Fibroblast of the aortic adventitia (primary cell): ENCODE measurements at places on chromosomes 13 and 19.

DNA sequence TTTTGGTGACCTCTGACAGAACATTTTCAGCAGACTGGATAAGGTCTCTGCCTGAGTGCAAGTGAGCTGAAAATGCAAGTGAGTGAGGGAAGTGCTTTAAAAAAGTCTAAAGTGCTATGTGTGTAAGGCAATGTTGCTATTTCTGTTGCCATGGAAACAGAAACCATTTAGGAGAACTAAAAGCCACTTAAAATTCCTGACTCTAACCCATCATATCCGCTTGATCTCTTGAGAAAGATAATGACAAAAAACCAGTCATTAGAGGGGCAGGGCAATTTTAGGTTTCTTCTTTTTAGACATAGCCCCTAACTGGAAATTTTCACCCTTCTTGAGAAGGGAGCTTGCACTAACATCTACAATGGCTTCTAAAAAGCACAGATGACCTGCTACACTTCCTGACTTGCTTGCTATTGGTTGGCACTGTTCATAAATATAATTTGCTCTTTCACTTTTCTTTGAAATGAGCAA is at the start of gene CYSLTR2:
Gene CYSLTR2 (plus strand): TSS at position 458 of the 468 bp plus-strand sequence. CDS start 52,889 bp downstream, outside the sequence.
- peak; percentile 27 for DNase-seq

DNA sequence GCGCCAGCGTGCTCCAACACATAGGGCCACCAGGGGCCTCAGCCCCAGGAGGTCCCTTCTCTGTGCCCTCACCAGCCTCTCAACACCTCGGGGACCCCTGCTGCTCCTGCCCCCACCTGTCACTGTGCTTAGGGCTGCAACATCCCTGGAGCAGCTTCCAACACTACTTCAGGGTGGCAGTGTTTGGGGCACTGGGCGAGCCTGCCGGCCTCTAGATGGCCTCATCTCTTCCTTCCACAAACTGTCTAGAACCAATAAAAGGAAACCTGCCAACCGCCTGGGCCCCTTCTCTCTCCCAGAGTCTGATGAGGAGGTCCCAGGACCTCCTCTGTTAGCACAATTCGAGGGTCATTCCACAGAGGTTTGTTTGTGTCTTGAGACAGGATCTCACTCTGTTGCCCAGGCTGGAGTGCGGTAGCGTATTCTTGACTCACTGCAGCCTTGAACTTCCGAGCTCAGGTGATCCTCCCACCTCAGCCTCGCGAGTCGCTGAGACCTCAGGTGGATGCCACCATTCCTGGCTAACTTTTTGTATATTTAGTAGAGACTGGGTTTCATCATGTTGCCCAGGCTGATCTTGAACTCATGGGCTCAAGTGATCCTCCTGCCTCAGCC is 10.1 kb upstream of the SHD start:
- no peak for DNase-seq

DNA sequence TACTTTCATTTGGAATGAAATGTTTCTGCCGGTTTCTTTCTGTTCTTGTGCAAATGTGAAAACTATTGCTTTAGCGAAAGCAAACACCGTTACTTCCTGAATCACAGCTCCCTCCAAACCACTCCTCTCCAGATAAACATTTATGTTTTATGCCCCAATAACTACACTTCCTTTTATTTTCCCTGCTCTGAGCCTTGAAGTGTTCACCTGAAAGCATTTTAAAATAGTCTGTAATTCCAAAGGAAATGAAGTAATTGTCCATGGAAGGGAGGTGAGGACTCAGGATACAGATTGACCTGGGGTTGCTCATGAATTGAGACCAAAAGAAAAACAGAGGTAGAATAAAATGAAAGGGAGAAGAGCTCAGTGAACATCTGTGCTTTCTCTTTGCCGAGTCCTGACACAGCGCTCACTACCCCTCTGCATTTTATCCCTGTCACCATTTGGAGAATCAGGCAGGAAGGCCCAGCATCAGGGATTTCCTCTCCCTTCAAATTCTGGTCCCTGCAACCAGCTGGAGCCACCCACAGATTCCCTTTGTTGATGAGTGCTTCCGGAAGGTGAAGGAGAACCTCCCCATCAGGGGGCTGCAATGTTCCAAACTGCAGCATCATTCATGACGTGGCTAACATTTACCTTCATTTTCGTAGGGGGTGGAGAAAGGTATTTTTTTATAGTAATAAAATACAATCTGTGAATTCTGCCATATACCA is 171.9 kb downstream of the ITGBL1 start:
- DNase-seq: peak; percentile 32

DNA sequence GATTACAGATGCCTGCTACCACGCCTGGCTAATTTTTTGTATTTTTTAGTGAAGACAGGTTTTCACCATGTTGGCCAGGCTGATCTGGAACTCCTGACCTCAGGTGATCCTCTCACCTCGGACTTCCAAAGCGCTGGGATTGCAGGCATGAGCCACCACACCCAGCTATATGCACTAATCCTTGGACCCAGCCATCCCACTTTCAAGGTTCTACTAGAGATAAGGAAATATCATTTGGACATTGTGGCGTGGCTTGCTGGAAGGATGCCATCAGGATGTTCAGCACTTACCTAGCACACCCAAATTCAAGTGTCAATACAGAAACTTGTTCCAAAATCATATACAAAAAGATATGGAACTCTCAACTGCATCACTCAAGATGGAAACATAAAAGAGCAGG is 136.4 kb downstream of the ABCC4 start:
- no peak for DNase-seq

DNA sequence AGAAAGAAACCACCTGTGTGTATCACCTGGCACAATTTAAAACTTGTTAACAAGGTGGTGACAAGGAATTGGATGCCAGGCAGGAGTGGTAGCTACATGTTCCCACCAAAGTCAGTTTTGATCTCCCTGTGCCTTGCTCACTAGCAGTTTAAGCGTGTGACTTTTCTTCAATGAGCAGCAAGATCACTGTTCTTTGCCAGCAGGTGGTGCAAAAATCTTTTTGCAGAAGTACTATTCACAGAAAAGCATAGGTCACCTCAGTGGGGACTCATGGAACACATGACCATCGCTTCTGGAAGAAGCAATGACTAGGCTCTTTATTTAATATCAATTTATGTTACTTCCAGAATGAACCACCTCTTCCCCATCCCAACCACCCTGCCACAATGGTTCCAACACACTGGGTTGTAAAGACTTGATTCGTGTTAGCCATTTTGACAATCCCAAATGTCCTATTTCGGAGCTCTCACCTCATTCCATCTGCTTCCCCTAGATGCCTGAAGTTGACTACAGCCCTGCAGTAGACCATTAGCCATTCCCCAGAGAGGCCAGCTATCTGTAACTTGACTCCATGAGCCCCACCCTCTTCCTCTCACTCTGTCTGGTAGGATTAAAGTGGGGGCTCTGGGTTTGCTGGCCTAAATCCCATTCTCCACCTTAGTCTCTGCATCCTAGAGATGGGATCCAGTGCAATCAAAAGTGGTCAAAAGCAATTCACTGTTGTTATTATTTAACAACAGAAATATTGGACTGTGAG is 59.1 kb upstream of the TNFRSF19 start:
- no peak for DNase-seq

- no peak for DNase-seq
Observed at GRCh38 chr19:12783291-12783848, 7.9 kb upstream of the JUNB start.

GRCh38 chr13:58978331-58978730 is 1185.4 kb downstream of the DIAPH3 start:
- DNase-seq: no peak

GRCh38 chr19:14112809-14113385 is 4.7 kb downstream of the PRKACA start:
- DNase-seq: peak; percentile 36

DNA sequence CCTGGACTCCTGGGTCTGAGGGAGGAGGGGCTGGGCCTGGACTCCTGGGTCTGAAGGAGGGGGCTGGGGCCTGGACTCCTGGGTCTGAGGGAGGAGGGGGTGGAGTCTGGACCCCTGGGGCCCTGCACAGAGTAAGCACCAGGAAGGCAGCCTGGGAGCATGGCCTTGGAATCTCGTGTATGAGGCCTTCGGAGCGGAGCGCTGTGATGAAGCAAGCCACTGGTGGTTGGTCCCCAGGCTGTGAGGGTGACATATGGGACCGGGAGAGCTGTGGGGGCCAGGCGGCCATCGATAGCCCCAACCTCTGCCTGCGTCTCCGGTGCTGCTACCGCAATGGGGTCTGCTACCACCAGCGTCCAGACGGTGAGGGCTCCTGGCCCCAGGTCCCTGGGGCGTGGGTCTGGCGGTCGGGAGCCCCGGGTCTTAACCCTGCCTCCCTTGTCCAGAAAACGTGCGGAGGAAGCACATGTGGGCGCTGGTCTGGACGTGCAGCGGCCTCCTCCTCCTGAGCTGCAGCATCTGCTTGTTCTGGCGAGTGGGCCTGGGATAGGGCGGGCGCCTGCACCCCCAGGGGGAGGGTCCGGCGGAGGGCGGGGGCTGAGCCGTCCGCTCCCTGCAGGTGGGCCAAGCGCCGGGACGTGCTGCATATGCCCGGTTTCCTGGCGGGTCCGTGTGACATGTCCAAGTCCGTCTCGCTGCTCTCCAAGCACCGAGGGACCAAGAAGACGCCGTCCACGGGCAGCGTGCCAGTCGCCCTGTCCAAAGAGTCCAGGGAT is 918 bp downstream of the TMEM190 start:
- DNase-seq: no peak

DNA sequence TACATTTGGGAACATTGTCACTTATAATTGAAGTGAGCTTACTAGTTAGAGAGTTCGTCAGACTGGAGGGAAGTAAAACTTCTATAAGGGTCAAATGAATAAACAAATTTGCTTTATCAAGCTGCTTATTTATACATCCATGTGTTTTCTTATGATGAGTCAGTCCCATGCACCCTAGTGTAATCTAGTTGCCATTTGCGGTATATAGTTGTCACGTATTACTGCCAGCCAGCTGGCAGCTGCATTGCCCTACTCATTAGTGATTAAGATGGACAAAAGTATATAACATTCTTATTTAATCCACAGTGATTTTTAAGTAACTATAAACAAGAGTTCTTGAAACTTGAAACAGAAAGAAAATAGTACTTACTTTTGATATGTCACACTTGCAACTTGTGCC is 182.4 kb downstream of the GPC6 start:
- DNase-seq: no peak
